ENCODE measurements at places on chromosomes 5 and 9.

GRCh38 chr5:161700065-161700464, 14.5 kb downstream of the GABRA6 start:
- no peak for DNase-seq

DNA sequence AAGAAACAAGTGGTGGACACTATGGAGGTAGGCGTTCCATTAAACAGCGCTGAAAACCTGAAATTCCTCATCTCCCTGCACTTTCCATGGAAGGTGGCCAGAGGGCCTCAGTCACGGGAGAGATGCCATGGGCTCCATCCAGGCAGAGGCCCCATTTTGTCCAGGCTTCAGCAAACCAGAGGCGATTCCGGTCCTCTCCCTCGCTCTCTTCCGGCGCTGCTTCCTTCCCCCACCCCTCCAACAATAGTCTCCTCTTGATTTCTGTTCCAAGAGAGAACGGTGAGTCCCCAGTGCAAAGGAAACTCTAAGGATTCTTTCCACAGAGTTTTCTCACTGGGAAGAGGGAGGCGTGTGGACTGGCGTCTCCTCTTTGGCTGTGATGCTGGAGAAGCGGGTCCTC, 7.5 kb downstream of the ZNF366 start:
- no peak for DNase-seq

DNA sequence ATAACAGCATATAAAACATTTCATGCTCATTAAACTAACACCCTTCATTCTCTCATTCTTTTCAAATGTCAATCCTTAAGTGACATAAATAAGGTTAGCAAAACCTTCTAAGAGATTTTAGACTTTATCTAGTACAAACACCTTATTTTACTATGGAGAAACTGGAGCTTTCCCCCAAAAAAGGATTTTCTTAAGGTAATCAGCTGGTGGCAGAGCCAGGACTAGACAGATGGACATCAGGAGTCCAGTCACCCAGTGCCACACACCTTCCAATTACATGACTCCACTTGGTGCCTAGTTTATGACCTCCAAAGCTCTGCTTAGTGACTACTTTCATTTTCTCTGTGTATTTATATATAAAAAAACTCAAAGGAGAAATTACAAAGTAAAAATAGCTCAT, 70.2 kb downstream of the HTR4 start:
- no peak for DNase-seq

DNA sequence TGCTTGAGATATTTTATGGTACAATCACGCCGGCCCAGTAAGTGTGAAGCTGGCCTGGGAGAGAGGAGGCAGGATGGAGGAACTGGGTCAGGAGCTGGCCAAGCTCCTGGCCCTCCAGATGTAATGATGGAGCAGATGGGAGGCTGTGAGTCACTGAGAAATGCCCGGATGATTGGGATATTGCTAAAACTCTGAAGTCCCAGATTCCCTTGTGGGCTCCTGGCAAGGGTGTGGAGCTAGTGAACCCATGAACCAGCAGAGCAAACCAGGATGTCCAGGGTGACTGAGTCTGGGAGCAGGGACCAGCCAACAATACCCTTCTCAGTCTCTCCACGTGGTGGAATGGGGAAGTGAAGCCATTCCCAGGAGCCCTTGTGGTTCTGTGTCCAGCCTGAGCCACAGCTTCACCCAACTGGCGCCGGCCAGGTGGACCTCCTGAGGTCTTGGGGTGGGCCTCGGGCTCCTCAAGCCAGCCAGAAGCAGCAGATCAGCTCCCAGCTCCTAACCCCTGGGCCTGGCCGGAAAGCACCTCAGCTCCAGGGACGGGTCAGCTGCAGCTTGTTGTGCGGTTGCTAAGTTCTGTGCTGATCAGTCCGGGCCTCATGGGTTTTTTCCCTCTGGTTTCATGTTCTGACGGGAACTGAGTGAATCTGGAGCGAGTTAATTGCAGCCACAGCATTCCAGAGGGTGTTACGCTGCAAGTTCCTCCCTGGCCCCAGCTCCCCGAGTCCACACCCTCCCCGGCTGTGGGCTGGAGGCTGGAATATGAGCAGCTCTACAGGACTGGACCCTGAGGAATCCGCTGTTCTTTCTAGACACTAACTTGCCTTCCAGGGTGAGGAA, 37.6 kb downstream of the DUSP1 start:
- DNase-seq = peak; percentile 98

GRCh38 chr5:141809380-141810096, 68.7 kb downstream of the PCDH1 start:
- DNase-seq = no peak

DNA sequence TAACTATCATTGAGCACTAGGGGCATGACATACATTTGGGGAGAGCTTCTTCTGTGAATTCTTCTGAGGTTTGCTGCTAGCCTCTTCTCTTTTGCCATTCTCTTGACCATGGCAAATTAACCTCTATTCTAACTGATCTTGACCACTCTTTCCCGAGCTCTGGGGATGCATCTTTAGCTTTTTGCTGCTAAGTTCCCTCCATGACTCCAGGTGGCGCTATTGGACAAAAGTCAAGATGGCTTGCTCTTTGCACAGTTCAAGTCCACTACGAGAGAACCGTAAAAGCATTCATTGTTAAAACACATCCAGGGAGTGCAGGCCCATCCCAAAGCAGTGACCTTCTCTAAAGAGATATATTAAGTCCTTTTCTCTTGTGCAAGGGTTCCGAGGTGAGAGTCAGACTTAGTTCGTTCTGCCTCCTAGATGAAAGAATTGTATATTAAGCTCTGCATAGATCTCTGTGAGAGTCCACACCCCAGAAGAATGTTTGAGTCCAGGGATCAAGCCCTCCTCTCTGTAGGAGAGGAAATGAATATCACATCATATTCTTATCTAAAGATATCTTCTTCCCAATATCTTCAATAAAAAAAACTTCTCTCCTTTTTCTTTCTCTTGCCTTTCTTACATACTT, 1152.9 kb upstream of the CDH6 start:
- peak; percentile 3 for DNase-seq

- DNase-seq = no peak
Observed at GRCh38 chr5:93069276-93069675, 511.7 kb downstream of the NR2F1-AS1 start.

DNA sequence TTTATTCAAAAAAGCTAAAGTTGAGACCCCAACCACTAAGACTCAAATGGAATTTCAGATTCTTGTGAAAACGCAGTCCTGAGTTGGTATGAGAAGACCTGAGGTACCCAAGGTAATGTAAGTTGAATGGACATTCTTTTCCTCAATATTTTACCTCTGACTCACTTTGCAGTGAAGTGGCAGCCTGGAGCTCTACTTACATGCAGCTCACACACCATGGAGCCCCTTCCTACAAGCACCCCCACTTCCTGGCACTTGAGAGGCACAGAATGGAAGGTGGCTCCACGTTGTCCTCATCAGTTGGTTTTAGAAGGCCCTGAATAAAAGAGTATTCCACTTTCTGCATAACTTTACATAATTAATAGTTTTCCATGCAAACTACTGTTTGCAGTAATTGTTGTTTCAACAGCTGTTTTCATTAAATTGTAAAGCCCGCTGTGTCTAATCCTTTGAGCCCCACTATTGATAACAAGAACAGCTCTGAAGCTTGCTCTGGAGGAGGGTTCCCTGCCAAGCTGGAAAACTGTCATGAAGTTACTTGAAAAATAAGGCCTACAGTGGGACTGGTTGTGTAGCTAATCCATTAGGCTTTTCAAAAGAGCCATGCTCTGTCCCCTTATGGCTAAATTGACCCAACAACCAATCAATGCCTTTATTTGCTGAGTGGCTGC, 102.2 kb upstream of the SPATA31D4 start:
- no peak for DNase-seq

- DNase-seq = peak; percentile 25
Observed at GRCh38 chr5:122896598-122897282, 51.3 kb downstream of the SNX24 start.

DNA sequence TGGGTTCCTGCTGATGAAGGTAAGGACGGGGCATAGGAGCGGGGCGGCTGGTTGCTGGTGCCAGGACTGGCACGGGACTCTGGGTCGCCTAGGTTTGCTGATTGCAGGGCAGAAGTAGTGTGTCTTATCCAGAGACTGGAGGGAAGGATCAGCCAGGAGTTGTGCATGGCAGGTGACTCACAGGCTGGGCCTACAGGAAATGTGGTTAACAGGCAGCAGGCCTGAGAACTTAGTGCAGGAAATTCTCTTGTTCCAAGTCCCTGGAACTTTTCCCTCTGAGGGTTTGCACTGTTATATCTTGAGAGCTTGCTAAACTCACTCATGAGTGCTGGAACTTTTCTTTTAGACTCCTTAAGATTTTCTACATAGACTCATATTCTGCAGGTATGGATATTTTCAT, 95.1 kb downstream of the ANXA2R start:
- DNase-seq = peak; percentile 87

DNA sequence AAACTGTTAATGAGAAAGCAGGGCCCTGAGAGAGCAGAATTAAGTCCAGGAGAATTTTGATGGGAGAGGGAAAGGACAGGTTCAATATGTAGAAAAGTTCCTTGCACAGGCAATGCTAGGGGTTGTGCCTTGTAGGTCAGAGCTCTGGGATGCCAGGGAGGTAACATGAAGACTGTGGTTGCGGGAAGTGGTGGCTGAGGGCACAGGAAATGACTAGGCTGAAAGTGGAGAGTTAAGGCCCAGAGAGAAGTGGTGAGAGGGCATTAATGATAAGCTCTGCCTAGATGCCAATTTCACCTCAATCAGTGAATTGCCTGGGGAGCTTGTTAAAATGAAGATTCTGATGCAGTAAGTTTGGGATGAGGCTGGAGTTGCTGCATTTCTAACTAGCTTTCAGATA, 31.5 kb upstream of the PPP3R2 start:
- DNase-seq = no peak

DNA sequence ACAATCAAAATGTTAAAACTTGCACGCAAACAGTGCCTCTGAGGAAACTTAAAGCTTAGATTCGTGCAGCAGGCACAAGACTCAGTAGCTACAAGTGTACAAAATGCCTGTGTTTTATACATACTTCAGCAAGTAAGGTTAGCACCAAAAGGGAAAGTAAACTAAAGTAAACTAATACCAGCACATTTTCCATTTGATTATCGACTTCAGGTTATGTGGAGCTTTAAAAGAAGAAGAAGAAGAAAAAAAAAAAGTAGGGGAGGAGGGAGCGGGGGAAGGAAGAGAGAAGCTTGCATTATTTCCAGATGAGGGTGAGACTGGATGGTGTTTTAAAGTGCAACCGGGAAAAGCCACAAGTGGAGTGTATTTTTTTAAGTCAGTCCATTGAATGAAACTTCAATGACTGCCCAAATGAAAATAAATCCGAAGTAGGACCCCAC, 596 bp upstream of the ADAMTS6 start:
- DNase-seq = peak; percentile 18

- no peak for DNase-seq
Observed at GRCh38 chr9:111944241-111944866, 47.7 kb downstream of the UGCG start.

GRCh38 chr9:20985851-20986600, 45.4 kb downstream of the HACD4 start:
- DNase-seq = no peak

- no peak for DNase-seq
Observed at GRCh38 chr9:34479431-34479866, 20.8 kb downstream of the DNAI1 start.

DNA sequence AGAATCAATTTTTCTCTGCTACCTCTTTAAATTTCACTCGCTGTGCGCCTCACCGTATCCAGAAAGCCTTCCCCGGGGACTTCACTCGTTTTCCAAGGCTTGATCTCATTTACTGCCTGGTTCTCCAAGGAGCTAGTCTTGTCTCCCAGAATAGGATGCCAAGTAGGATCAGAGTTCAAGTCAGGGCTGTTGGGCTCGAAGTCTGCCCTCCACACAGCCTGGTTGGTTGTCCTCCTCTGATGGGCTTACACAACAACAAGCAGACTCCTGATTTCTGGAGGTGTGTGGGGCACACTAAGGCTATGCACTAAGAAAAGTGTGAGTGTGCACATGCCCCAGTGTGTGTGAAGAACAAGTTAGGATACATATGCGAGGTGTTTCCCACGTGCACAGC, 14.0 kb upstream of the TNIP1 start:
- DNase-seq = no peak

DNA sequence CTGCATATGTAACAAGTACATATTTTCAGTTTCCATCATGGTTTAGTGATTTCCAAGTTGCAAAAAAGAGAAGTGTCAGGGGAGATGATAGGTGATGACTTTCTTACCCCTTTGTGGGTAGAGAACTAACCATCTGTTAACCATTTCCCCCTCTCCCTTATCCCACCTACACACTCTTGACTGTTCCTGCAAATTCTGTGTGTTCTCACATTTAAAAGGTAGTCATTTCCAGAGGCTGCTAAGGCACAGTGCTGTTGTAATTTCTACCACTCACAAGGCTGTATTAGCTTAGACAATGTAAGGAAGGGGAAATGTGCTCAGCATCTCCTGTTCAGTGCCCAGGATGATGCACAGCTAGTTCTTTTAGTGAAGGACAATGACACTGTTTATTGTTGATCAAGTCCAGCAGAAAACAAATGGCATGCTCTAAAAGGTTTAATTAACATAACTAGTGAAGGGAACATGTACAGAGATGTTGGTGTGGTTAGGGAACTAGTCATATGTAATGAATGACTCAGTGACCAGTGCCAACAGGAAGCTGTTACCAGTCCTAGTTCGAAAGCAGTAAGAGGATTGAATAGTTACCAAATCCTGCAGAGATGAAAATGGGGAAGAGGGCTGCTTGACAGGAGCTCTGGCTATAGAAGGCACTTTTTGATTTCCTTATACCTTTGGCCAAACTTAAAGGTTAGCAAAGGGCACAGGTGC, 165.1 kb downstream of the PLK2 start:
- DNase-seq = peak; percentile 49

DNA sequence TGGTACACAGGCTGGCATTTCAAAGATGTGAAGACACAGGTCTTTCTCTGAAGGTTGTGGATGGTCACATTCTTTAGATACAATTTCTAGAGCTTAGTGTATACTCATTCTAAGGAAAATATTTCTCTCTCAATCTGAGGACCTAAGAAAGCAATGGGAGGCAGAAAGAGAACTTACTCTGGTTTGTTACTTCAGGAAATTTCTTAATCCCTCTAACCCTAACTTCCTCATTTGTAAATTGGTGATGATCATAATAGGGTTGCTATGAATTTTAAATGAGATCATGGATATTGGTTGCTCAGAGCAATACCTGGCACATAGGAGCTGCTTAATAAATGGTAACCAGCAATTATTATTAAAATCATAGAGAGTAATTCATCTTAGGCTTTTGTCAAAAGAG, 22.1 kb downstream of the FAM170A start:
- no peak for DNase-seq

- no peak for DNase-seq
Observed at GRCh38 chr9:99415606-99416005, 193.5 kb downstream of the SEC61B start.

GRCh38 chr5:134053314-134053839, 48.6 kb upstream of the VDAC1 start:
- no peak for DNase-seq

GRCh38 chr5:119179857-119180641, 109.2 kb downstream of the DMXL1 start:
- no peak for DNase-seq

GRCh38 chr9:111232997-111233790, 96.8 kb downstream of the OR2K2 start:
- no peak for DNase-seq

All from HFFc6 (cell line).